ENCODE measurements at places on chromosomes 2 and 18. TPM values are rescaled to one million over a fixed set of nuclear protein-coding genes. Genes with fewer than 3 reads are reported as not detected.

- DNase-seq, result no peak
Measured at GRCh38 chr2:191840921-191841320, 6.0 kb downstream of the CAVIN2 start.

DNA sequence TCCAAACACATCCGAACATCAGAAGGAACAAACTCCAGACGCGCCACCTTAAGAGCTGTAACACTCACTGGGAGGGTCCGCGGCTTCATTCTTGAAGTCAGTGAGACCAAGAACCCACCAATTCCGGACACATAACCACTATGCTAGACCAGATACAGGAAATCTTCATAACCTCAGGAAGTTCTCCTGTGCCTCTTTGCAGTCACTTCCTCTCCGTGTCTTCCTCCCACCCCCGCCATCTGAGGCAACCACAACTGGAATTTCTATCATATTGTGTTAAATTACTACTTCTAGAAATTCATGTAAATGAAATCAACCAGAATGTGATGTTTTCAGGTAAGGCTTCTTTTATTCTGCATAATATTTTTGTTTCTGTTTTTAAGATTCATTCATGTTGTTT lies 631.0 kb upstream of the NXPH2 start:
- no peak for DNase-seq

RAB6C gene
- polyA plus RNA-seq, result not detected

DNA sequence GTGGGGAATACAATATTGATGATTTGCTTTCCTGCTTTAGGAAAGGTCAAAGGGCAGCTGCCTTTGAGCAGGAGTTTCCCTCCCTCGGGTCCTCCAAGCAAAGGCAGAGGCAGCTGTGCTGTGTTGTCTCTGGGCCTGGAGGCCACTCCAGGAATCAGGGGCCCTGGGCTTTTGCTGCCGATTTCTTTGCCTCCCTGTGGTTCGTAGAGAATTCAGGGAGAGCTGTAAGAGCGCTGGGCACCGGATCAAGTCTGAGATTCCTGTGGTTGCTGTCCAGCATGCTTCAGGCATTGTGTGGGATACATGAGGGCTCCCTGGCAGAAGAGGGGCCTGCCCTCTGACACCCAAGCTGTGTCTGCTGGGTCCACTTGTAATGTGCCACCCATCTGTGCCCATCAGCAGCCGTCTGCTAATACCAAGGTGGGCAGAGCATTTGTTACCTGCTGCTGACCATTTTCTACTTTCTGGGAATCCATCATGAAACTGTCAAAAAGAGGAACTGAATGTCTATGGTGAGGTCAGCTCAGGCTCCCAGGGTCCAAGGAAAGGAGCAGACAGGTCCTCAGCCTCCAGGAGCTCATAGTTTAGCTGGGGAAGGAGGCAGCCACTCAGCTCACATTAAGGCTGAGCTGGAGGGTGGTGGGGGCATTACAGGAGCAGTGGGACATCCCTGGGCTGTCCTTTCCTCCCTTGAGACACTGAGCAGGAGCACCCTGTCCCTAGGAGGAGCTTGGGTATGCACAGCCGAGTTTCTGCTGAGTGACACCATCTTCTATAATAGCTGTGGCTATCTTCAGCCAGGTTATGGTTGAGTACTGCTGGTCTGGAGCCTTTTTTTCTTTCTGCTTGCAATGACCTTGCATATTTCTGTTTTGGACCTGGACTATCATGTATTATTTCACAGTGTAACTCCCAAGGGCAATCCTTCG lies 68.5 kb downstream of the CTIF start:
- no peak for DNase-seq

MSH6 gene
- 35.8 TPM for polyA plus RNA-seq

DNA sequence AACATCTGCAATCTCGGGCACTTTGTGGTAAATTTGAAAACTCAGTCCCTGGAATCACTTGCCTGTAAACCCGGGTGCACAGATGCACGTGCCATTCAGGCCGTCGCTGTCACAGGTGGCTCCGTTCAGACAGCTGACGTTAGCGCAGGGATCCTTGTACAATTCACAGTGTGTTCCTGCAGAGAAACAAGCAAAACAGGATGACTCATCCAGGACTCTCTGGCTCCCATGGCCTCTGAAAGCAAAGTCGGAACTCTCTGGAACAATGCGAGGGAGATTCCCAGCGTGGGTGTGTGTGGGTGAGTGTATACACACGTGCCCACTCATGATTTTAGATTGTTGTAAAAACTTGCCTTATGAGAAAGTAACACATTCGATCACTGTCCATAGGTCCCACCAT lies 136.1 kb upstream of the PID1 start:
- DNase-seq, result no peak

GRCh38 chr2:109339519-109339966 lies 210.5 kb downstream of the SH3RF3 start:
- no peak for DNase-seq

- DNase-seq, result no peak
Measured at GRCh38 chr2:11562011-11562410, 28.2 kb downstream of the GREB1 start.

GKN2 gene
- not detected for polyA plus RNA-seq

- no peak for DNase-seq
Measured at GRCh38 chr18:22667156-22667555, 249.4 kb upstream of the CTAGE1 start.

GRCh38 chr18:51011709-51012108 lies 18.3 kb upstream of the SMAD4 start:
- DNase-seq, result no peak

DNA sequence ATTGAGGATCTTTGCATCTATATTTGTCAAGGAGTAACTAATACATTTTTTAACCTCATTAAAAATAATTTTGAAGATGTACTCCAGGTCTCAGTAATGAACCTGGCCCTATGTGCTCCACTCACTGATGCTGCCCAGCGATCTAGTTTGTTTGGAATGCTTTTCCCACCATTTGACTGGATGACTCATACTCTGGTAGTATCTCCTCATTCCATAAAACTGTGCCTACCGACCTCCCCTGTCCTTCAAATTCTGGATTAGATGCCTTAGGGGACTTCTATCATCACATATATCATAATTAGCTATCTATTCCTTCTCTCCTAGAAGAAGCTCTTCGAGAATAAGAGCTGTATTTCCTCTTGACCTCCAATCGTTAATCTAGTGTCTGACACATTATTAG lies 83.8 kb downstream of the FAM117B start:
- no peak for DNase-seq

DNA sequence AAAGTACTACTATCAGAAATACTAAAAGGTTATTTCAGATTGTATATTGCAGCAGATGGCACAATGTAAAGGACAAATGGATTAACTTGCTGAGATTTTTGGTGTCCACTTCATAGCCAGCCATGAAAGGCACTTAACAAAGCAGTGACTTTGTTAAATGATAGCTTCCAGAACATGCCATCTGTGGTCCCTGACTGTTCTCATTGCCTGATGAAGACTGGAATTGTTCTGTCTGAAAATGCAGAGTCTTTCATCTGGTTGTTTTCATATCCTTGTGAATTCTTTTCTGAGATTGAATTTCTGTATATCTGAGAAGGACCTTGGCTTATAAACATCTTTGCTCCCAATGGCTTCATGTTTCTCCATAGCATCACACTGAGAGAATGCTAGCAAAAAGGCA lies 44.4 kb upstream of the LRRTM1 start:
- DNase-seq, result no peak

DNA sequence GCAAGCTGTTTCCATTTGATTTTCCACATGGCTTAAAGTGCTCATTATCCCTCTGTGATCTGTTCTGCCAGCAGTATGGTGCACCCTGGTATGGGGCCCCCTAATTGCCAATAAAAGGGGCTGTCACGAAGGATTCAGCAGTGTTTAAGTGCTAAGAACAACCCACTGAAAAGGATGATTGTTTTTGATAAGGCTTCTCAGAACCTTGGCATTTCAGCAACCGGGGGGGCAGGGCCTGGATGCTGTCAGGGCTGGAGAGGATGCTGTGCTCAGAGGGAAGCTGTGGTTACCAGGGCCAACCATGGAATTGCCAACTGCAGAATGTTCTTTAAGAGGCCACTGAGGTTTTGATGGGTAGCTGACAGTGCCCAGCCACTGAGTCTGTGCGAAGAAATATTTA lies 117.8 kb downstream of the CTIF start:
- DNase-seq, result no peak

TFPI gene
- polyA plus RNA-seq, result not detected

DNA sequence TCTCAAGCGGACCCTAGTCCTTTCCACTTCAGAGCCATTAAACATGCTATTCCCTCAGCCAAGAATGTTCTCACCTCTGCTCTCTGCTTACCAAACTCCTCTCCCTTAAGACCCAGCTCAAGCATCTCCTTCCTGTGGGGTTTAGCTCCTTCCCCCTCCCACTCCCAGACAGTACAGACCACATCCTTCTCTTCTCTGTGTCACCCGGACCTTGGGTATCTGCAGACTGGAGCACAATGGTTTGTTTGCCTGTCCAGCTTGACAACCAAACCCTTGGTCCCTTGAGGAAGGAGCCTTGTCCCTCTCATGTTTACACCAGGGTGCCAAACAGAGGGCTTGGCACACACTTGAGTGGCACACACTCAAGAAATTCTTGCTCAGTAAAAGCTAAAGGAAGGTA lies 4.1 kb upstream of the CD8A start:
- no peak for DNase-seq

- DNase-seq, result no peak
Measured at GRCh38 chr2:145066151-145066661, 546.3 kb upstream of the ZEB2 start.

- DNase-seq, result no peak
Measured at GRCh38 chr2:231360881-231361371, 34.6 kb upstream of the B3GNT7 start.

DNA sequence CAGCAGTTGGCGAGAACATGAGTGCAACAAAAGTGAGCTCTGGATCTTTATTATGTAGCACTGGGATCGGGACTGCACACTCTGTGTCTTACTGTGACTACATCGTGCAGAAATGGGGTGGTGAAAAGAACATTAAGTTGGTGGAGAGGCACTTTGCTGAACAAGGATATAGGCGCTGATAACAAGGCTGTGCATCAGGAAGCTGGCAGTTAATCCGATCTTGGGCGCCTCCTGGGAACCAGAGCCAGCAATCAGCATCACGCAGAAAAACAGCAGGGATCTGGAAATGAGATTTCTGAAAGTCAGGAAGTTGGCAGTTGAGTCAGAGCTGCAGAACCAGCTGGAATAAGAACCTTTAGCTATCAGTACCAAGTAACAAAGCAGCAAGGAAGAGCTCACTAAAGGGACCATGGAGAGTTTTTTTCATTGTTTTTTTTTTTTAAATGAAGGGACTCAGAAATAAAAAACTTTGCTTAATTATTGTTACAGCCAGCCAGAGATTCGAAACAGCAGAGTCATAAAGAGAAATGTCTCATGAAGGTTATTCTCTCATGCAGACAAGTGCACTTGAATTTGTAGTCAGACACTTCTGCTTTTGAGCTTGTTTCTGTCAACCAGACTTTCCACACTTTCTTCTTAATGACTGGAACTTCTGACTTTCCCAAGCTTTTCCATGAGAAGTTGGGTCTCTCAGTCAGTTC lies 22.8 kb upstream of the MYO3B start:
- no peak for DNase-seq

REG1B gene
- not detected for polyA plus RNA-seq

THSD7B gene
- not detected for polyA plus RNA-seq

LAMA1 gene
- polyA plus RNA-seq, result not detected

- no peak for DNase-seq
Measured at GRCh38 chr2:20913491-20913890, 90.6 kb upstream of the LDAH start.

AQP12A gene
- not detected for polyA plus RNA-seq

GRCh38 chr2:3193443-3194330 lies 183.9 kb downstream of the EIPR1 start:
- no peak for DNase-seq

EDAR gene
- 3.5 TPM for polyA plus RNA-seq

GRCh38 chr2:58065248-58065647 lies 18.6 kb downstream of the VRK2 start:
- DNase-seq, result no peak

GRCh38 chr18:48770243-48770642 lies 180.5 kb downstream of the SMAD7 start:
- DNase-seq, result no peak

DNA sequence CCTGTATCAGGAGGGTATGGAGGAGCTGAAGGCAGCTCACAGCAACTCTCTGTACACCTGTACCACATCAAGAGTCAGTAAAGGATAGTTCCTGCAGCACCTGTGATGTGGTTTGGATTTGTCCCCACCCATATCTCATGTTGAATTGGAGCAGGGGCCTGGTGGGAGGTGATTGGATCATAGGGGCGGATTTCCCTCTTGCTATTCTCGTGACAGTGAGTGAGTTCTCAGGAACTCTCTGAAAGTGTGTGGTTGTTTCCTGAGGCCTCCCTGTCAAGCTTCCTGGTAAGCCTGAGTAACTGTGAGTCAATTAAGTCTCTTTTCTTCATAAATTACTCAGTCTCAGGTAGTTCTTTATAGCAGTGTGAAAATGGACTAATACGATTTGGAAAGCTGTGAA lies 28.9 kb downstream of the OSBPL1A start:
- DNase-seq, result no peak

CD8A gene
- 1.1 TPM for polyA plus RNA-seq

SLC5A7 gene
- not detected for polyA plus RNA-seq

DNA sequence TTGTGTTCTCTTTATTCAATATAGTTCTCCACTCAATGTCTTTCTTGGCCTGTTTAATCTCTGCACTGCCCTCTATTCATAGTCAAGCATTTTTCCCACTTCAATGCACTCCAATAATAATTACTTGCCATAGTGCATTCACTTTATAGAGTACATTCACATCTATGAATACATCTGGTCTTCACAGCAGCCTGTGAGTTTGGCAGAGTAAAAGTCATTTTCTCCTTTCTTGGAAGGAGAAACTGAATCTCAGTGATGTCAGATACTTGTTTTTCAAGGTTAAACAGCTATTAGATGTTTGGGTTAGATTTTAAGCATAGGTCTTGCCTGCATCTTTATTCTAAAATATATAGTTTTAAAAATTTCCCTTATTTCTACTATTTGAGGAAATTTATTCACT lies 373.2 kb downstream of the TRIB2 start:
- no peak for DNase-seq

All from CD4-positive, alpha-beta memory T cell (primary cell).